Panc1 (cell line): ENCODE measurements at places on chromosomes 5 and 9.

DNA sequence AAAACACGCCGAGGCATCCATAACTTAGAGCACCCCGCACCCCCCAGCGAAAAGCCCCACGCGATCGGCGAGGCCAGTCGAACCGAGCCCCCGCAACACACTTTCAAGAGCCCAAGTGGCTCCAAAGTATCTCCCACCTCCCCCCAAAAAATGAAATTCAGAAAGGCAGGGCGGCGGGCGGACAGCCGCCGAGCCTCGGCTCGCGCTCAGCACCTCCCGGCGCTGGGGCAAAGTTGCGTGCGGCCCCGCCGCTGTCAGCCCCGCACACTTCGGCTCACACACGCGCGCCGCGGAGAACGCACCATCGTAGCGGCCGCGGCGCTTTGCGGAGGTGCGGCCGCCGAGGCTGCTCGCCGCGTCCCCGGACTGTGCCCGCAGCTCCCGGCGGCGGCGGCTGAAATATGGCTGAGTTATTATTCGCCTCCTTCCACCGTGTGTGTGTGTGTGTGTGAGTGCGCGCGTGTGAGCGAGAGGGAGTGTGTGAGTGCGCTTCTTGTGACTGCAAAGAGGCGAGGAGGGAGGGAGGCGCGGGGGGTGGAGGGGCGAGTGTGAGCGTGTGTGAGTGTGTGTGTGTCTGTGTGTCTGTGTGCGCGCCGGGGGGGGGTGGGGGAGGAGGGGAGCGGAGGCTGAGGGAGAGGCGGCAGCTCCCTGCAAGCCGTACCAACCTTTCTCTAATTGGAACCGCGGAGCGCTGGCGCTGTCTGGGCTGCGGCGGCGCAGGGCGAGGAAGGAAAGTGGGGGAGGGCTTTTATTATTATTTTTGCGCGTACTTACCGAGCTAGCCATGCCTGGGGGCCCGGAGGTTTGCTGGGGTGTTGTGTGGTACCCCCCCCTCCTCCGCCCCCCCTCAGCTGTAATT is 599 bp downstream of the MLLT3 start:
- peaks cover 3% of the 10 kb centered on the region; the same call in 1 of the 2 replicates for H3K36me3 ChIP-seq
- H3K4me3 ChIP-seq, result peak overlapping the region; percentile 54
- H3K27ac ChIP-seq, result no peak overlapping the region
- no peaks in the 10 kb centered on the region for H3K4me1 ChIP-seq
- peaks cover 2% of the 10 kb centered on the region for H3K27me3 ChIP-seq
- no peak for DNase-seq

DNA sequence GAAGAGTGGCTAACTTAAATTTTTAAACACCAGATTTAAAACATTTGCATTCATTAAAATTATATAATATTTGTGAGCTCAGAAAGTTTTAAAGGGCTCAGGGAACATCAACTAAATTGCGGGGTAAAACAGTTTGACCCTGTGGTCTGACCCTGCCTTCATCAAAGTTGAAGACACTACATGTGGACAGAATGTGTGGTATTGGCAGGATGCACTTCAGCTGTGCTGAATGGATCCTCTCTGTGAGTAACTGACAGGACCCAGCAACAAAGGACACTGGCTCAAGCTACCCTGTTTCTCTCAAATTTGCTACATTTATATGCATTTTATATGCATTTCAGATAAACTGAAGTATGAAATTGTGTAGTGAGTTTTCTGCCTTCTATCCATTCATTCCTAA is 288.5 kb downstream of the ZNF608 start:
- H3K27ac ChIP-seq, result no peak overlapping the region
- H3K36me3 ChIP-seq, result no peaks in the 10 kb centered on the region
- no peak for DNase-seq
- no peaks in the 10 kb centered on the region for H3K27me3 ChIP-seq

DNA sequence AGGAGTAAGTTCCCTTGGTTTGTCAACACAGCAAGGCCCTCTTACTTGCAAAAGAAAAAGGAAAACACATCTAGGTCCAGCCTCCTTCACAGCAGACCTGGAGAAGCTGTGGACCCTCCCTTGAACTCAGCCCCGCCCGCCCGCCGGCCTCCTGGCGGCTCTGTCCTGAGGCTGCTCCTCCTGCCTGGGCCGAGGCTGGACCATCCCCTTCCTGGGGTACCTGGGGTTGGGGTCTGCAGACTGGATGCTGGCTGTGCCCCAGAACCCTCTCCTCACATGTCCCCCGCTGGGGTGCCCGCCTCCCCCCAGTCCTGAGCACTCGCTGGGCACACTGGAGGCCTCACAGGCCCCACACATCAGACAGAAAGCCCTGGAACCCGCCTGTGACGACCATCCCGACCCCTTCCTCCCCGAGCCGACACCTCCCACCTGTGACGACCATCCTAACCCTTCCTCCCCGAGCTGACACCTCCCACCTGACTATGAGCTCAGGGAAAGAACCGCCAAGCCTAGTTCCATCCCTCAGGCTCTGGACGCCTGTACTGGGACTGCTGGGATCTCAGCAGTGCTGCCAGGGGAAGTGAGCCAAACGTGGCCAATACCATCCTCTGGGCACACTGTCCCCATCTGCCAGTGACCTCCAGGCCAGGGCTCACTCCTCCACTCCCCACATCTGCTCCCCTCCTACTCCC is 7.2 kb upstream of the TMEM210 start:
- no peak overlapping the region for H3K27ac ChIP-seq
- no peak overlapping the region for H3K4me3 ChIP-seq
- no peaks in the 10 kb centered on the region for H3K27me3 ChIP-seq
- no peak for DNase-seq
- H3K4me1 ChIP-seq, result no peaks in the 10 kb centered on the region

- no peaks in the 10 kb centered on the region for H3K27me3 ChIP-seq
- DNase-seq, result no peak
- no peaks in the 10 kb centered on the region for H3K36me3 ChIP-seq
- no peak overlapping the region for H3K27ac ChIP-seq
- H3K4me1 ChIP-seq, result no peaks in the 10 kb centered on the region
Measured at GRCh38 chr5:4720831-4721230, 419.3 kb upstream of the ADAMTS16 start.

GRCh38 chr9:12997009-12997408 is 222.2 kb downstream of the LURAP1L start:
- no peak overlapping the region for H3K27ac ChIP-seq
- H3K36me3 ChIP-seq, result no peaks in the 10 kb centered on the region
- no peaks in the 10 kb centered on the region for H3K4me1 ChIP-seq
- DNase-seq, result no peak

- no peak for DNase-seq
- H3K27me3 ChIP-seq, result no peaks in the 10 kb centered on the region
- H3K4me3 ChIP-seq, result no peak overlapping the region
- no peak overlapping the region for H3K27ac ChIP-seq
- no peaks in the 10 kb centered on the region for H3K4me1 ChIP-seq
Measured at GRCh38 chr9:15433191-15433590, 10.5 kb downstream of the SNAPC3 start.

DNA sequence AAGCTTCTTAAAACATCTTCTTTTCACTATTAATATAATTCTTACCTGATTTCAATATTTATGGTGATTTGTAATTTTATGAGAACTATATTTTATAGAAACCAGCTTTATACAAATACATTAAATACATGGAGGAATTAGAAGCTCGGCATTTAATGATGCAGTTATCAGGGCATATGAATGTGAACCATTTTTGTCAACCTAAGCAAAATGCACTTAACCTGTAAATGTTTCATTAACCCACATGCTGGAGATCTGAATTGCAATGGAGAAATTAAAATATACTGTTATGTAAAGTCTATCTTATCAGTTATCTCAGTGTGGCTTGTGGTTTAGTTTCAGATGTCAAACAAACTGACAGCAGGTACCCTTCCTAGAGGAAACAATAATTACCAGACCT is 63.2 kb upstream of the CDH12 start:
- H3K4me3 ChIP-seq, result no peak overlapping the region
- H3K4me1 ChIP-seq, result no peaks in the 10 kb centered on the region
- H3K27ac ChIP-seq, result no peak overlapping the region
- no peak for DNase-seq

DNA sequence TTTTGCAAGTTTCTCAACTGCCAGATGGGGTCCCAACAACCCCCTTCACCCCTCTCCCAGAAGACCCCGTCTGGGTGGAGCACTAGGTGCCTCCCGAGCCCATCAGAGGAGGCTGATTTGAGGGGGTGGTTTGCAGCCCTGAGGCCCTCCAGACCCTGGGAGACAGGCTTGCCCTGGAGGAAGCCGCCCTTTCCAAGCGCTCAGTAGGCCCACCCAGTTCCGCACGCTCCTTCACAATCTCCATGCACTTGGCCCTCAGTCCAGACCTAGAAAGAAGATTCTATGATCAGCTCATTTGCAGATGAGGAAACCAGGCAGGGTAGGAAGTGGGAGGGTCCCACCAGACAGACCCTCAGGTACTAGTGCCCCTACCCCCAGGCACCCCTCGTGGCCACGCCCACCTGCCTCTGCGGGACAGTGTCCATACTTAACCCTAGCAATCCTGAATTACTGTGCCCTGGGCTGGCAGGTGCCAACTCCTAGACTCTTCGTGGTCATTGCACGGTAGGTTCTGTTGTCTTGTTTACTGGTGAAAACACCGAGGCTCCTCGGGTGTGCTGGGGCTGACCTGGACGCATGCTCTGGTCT is 22.3 kb downstream of the OR2V1 start:
- DNase-seq, result no peak
- no peak overlapping the region for H3K27ac ChIP-seq
- no peaks in the 10 kb centered on the region for H3K27me3 ChIP-seq
- no peaks in the 10 kb centered on the region for H3K36me3 ChIP-seq
- peaks cover 21% of the 10 kb centered on the region for H3K4me1 ChIP-seq

DNA sequence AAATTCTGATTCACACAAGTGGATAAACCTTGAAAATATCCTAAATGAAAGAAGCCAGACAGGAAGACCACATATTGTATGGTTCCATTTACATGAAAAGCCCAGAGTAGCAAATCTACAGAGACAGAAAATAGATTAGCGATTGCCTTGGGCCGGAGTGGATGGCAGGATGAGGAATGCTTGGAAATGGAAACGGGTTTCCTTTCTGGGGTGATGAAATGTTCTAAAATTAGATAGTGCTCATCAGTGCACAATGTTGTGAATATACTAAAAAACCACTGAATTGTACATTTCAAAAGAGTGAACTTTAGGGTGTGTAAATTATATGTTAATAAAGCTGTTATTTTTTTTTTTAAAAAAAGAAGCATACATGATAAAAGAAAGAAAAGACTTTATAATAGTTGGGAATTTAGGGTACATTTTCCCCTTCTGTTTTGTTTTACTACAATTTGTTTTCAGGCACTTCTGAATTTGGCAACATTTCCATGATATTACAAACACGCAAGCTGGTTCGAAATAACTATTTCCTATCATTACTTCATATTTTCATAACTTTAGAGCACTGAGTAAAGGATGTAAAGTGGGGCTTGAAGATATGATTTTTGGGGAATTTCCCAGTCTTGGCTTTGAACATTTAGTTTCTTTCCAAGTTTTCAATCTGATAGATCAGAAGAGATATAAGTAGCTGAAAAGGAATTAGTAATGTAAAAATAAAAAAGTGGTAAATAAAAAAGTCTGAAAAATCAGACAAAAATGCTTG is 23.9 kb downstream of the SLC35A4 start:
- H3K4me1 ChIP-seq, result no peaks in the 10 kb centered on the region
- H3K36me3 ChIP-seq, result no peaks in the 10 kb centered on the region
- H3K27me3 ChIP-seq, result no peaks in the 10 kb centered on the region
- H3K4me3 ChIP-seq, result no peak overlapping the region

- H3K4me1 ChIP-seq, result no peaks in the 10 kb centered on the region
- H3K36me3 ChIP-seq, result no peaks in the 10 kb centered on the region
Measured at GRCh38 chr9:1490341-1491232, 440.4 kb downstream of the DMRT2 start.

- H3K4me1 ChIP-seq, result peaks cover 15% of the 10 kb centered on the region
- H3K4me3 ChIP-seq, result no peak overlapping the region
- peak overlapping the region; percentile 15; the same call in 1 of the 2 replicates for H3K27ac ChIP-seq
- no peaks in the 10 kb centered on the region for H3K27me3 ChIP-seq
- DNase-seq, result no peak
- H3K36me3 ChIP-seq, result no peaks in the 10 kb centered on the region
Measured at GRCh38 chr5:143227301-143227700, 176.2 kb downstream of the NR3C1 start.

DNA sequence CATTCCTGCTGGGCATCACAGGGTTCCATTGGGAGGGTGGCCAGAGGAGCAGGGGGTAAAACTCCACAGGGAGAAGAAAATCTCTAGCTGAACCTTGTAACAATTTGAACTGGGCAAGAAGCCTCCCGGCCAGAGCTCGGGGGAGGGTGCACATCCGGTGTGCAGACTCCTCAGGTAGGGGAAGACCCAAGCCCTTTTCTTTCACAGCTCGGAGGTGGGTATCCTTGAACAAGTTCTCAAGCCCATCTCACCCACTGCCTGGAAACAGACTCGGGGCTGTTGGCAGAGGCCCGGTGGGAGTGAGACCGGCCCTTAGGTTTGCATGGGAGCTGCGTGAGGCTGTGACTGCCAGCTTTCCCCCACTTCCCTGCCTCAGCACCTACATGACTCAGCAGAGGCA is 111.5 kb upstream of the IL7R start:
- DNase-seq, result no peak
- no peak overlapping the region for H3K27ac ChIP-seq
- no peak overlapping the region for H3K4me3 ChIP-seq
- H3K27me3 ChIP-seq, result no peaks in the 10 kb centered on the region
- no peaks in the 10 kb centered on the region for H3K36me3 ChIP-seq

GRCh38 chr9:107243742-107244141 is 39.3 kb upstream of the RAD23B start:
- H3K36me3 ChIP-seq, result no peaks in the 10 kb centered on the region
- no peaks in the 10 kb centered on the region for H3K27me3 ChIP-seq
- DNase-seq, result no peak
- H3K4me3 ChIP-seq, result no peak overlapping the region
- peaks cover 4% of the 10 kb centered on the region for H3K4me1 ChIP-seq
- H3K27ac ChIP-seq, result no peak overlapping the region; the same call in 1 of the 2 replicates

DNA sequence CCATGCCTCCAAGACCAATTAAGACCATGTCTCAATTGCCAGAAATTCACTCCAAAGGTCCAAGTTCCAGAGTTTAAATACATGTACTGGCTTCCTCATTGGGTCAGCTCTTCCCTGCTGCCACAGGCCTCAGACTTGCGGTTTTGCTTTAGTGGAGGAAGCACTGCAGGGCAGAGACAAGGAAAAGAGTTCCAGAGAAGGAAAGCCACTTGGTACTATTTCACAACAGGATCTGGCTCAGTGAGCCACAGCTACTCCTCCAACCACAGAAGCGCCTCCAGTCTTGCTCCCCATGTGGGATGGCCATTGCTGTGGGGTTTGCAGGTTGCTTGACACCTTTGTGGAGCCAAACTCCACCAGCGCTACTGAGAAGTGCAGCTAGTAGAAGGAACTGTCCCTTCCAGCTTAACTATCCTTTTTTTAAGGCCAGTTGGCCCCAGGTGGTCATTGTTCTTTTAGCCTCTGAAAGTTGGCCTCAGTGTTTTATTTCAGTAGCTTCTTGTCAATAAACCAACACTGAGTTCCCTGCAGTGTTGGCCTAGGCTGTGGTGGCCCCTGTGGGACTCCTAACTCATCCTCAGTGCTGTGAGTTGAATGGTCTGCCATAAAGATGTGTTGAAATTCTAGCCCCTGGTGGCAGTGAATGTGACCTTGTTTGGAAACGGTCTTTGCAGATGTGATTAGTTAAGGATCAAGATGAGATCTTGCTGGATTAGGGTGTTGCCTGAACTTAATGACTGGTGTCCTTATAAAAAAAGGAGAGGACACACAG is 93.7 kb upstream of the DAP start:
- H3K4me3 ChIP-seq, result no peak overlapping the region
- no peak for DNase-seq
- H3K27ac ChIP-seq, result no peak overlapping the region
- H3K36me3 ChIP-seq, result no peaks in the 10 kb centered on the region
